NCI-H510A treated with DMSO at 0.1 percent for 48 hours (cell line): ENCODE measurements at places on chromosomes 12 and 14.

DNA sequence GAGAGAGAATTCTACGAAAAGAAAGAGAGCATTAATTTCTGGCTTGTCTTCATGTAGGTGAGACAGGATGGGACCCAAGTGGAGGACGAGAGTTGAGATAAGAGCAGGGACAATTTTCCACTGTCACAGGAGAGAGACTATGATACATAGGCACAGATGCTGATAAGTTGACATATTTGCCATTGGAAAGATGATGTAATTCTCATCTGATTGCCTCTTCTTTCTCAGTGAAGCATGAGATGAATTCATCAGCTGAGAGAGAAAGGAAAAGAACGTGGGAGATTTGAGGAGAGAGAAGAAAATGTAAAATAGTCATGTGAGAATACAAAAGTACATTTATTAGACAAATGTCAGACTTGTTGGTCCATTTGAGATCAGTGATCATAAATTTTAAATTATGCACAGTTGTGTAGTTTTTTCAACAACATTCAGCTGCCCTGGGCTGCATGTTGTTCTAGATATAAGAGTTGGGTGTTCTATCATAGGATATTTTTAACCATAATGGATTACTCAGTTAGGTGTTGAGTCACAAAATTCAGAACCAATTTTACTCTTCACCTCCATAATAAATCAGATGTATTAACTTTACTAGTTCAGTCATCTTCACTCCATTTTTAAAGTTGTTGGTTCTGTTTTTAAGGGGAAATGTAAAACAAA is 222.9 kb downstream of the DPY19L2 start:
- peak; percentile 69 for DNase-seq

GRCh38 chr14:103188810-103189480 is 65.7 kb downstream of the TNFAIP2 start:
- DNase-seq: no peak

DNA sequence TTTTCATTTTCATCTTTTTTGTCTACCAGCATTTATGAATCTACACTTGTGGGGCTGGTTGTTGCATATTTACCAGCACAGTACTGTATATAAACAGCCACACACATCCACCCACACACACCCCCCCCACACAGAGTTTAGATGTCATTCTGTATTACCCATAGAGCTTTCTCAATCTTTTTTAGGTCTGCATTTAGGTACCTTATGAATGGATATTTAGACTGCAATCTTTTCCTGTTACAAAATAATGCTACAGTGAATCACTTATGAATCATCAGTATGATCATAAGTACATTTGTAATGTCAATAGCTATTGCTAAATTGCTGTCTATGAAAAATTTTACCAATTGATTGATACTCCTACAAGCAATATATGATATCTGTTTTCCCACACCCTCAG is 67.3 kb upstream of the STK38L start:
- DNase-seq: no peak

GRCh38 chr14:60278350-60278749 is 29.3 kb downstream of the PPM1A start:
- no peak for DNase-seq

GRCh38 chr12:27843714-27844245 is 63.7 kb upstream of the MANSC4 start:
- no peak for DNase-seq
